ENCODE measurements at places on chromosomes 11 and 22.

DNA sequence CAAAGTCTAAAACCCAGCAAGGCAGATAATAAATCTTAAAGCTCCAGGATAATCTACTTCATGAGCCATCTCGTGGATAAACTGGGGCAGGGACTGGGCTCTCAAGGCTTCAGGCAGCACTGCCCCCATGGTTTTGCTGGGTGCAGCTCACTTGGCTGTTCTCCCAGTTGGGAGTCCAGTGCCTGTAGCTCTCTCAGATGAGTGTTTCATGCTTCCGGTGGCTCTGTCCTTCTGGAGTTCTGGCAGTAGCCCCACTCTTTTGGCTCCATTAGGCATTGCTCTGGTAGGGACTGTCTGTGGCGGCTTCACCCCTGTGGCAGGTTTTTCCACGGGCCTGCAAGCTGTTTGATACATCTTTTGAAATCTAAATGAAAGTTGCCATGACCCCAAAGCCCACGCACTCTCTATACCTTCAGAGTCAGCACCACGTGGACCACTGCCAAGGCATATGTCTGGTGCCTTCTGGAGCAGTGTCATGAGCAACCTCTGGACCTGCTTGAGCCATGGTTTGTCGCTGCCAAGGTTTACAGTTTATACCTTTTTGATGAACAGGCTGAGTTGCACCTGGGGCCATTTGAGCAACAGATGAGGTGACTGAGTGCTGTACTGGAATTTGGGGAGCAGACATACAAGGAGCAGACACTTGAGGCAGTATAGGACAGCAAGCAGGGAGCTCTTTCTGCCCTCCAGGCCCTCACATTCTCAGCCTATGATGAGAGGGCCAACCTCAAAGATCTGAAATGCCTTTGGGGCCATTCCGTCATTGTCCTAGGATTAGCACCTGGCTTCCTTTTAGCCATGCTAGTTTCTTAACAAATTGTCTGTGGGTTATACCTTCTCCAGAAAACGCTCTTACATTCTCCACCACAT is 48.6 kb downstream of the MTNR1B start:
- DNase-seq: no peak

DNA sequence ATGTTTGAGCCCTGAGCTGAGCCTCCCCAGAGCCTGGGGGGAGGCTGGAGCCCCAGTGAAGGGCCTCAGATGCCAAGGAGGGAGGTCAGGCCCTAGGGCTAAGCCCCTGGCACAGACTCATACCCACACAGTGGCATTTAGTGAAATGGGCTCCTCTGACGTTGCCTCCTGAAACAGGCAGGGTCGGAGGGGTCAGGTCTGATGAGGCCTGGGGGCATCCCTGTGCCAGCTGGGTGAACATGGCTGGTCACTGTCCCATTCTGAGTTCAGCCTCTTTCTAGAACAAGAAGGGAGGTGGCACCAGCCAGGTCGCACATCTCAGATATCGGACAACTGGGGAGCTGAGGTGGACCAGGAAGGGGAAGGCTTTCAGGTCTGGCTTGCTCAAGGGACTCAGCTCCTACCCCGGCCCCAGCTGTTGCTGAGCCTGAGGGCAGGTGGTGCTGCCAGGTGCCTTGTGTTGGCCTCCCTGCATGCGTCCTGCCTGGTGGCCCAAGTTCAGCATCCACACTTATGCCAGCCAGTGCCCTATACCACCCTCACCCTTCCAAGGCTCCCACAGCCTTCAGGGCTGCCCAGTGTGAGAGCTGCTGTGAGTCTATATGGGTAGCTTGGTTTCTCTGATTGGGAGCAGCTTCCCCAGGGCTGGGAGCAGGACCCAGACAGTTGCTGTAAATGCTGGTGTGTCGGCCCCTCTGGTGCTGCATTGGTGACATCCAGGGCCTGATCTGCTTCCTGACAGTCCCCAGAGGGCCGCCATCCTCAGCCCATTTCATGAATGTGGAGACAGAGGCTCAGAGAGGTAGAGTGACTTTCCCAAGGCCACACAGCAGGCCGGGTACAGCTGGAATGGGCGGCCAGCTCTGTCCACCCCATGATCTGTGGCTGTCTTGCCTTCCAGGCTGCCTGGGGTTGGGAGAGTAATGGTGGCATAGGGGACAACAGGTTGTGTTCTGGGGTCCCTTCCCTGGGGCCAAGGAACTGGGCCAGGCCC is 32.8 kb upstream of the PPARA start:
- no peak for DNase-seq

- no peak for DNase-seq
These were observed 2.8 kb downstream of the HRAS start for GRCh38 chr11:532527-532985.

DNA sequence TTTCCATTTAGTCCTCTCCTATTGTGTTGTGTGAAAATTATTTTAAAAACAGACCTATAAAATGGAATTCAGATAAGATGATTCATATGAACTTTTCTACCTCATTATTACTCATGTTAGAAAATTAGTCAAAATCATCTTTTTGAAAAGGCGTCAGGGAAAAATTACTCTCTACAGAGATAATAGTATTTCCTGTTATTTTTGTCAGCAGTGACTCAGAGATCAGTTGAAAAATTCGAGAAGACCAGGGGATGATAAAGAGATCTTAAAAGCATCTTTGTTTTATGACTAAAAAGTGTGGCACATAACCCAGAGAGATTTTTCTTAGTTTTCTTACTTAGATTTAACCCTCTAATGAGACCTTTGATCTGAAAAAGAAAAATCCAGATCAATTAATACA is 157.9 kb upstream of the CARD18 start:
- no peak for DNase-seq

DNA sequence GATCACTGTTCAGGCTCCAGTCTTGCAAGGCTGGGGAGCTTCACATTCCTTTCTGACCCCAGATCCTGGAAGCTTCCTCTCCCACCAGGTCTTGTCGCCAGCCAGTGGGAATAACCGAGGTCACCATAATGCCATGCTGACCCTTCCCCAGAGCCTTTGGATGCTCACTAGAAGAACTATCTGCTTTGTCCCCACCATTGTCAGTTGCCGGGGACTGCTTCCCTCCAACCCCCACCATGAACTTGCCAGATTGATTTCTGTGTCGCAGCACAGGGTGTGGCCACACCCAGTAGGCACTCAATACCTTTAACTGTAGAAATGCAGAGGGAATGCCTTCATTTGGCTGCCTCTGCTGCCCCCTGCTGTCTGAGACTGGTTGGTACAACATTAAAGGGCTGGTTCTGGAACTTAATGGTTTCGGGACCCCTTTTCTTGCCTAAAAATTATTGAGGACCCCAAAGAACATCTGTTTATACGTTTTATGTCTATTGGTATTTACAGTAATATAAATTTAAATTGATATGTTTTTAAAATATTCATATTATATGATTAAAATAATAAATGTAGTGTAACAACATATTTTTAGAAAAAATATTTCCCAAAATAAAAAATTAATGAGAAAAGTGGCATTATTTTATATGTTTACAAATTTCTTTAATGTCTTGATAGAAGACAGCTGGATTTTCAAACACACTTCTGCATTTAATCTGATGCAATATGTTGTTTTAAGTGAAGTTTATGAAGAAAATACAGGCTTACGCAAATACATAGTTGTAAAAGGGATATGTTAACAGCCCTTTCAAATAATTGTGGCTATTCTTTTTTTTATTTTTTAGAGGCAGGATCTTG is 6.7 kb upstream of the GDPD5 start:
- DNase-seq: peak; percentile 58

- no peak for DNase-seq
These were observed 21.4 kb upstream of the FGF3 start for GRCh38 chr11:69840371-69841169.

DNA sequence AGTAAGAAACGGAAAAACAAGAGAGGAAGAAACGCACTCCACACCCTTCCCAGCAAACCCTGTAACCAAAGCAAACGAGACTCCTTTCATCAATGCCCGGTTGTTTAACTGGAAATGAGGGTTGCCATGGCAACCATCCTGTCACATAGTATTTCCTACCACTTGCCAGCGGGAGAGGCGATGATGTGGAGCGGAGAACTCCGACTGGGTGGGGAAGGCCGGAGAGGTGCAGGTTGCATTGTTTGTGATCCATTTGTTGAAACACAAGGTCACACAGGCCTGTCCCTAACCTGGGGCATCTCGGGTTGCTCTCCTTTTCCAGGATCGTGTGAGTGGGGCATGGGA is 609.9 kb downstream of the BUD13 start:
- DNase-seq: no peak

GRCh38 chr11:69393178-69393832 is 88.2 kb upstream of the LINC01488 start:
- no peak for DNase-seq

GRCh38 chr11:133693110-133693509 is 152.2 kb downstream of the SPATA19 start:
- no peak for DNase-seq

DNA sequence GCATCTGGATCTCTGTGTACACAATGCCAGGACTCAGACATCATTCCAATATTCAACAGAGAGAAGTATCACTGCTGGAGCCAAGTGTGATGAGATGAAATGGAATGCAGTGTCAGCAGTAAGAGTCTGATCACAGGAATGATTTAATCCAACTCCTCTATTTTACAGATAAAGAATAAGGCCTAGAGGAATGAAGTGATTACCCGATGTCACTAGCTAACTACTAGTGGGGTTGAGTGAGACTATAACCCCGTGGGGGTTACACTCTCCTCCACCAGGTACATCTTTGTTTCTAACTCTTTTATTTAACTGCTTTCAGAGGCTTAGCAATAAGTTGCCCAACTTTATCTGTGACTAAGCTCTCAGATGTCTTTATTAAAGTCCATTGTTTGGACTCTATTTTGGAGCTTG is 94.2 kb upstream of the FAT3 start:
- DNase-seq: no peak

- no peak for DNase-seq
These were observed 26.7 kb upstream of the CD44 start for GRCh38 chr11:35112056-35112845.

DNA sequence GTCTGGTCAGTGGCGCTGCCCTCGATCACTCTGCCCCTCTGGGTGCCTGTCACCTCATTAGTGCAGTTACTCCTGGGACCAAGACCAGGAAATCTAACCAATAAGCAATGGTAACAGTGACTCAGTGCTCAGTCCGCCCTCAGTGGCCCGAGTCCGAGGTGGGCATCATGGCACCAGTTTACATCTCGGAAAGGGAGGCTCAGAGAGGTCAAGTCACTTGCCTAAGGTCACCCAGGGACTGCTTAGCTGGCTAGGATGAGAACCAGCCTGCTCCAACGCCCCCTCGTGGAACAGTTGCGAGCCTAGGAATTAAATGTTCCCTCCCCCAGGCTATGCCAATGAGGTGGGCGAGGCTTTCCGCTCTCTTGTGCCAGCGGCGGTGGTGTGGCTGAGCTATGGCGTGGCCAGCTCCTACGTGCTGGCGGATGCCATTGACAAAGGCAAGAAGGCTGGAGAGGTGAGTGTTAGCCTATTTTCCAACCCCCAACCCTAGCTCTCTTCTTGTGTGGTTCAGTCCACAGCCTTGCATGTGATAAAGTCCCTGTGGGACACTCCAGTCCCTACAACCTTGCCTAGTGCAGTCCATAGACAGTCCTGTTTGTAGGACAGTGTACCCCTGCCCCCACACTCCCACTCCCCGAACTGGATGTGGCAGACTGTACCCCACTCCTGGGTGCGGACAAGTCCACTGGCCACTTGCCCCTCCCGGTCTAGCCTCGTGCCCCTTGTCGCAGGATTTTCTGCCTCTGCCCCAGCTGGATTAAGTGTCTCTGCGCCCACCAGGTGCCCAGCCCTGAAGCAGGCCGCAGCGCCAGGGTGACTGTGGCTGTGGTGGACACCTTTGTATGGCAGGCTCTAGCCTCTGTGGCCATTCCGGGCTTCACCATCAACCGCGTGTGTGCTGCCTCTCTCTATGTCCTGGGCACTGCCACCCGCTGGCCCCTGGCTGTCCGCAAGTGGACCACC is 1.1 kb downstream of the MTFP1 start:
- DNase-seq: no peak

DNA sequence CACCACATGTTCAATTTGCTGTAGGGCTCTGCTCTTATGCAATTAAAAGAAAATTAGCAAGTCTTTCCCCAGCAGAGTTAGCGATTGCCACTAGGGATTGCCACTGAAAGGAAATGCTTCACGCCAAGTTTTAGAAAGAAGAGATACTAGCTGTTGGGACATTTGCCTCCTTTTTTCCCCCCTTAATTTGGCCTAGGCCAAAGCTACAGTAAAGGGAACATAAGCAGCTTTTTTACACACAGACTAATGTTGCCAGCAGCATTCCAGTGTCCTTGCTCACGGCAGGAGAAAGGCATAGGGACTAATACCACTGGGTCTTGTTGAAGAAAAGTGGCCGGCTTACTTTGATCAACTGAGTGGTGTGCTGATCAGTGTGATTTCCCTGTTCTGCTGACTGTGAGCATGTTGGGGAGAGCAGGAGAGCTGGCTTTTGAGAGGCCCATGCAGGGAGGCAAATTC is 71.2 kb downstream of the PHF21A start:
- no peak for DNase-seq

GRCh38 chr11:114440121-114440860 is 1.0 kb downstream of the REXO2 start:
- no peak for DNase-seq

GRCh38 chr11:113562981-113563461 is 87.8 kb upstream of the DRD2 start:
- no peak for DNase-seq

GRCh38 chr11:71418643-71419042 is 29.6 kb downstream of the DHCR7 start:
- peak; percentile 2 for DNase-seq

DNA sequence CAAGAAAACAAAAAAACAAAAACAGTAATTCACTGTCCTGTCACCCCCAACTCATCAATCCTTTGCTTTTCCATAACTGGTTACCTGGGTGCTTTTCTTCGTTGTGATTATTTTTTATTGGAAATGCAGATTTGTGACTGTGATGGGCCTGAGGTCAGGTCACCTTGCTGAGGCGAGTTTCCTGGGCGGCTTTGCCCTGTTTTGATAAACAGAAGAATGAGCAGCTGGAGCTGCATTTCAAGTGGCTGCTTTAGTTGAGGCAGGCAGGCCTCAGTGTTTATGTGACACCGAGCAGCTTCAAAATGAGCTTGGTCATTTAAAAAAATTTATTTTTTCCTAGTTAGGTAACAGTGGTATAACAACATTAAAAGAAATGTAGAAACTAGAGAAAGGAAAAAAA is 22.2 kb downstream of the PTPRJ start:
- no peak for DNase-seq

- no peak for DNase-seq
These were observed 65.2 kb downstream of the ALX4 start for GRCh38 chr11:44244639-44245310.

DNA sequence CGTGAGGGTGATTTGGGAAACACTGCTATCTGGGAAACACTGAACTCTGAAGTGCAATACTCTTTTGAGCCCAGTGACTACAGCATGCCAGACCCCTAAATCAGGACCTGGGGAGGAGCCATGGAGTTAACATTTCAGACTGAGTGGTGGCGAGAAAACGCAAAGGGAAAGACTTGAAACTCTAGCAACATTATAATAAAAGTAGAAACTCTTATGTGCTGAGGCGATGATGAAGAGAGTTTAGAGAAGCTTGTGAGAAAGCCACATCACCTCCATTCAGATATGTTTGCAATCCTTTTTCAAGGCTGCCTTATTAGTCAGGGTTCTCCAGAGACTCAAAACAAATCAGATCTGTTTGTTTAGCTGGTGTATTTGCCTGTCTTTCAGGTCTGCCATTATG is 1.9 kb downstream of the FEN1 start:
- no peak for DNase-seq

All from left renal cortex interstitium (tissue), 4 donors.